Kidney (tissue), 22 donors: ENCODE measurements at places on chromosomes 13 and 19. TPM values are rescaled to one million over a fixed set of nuclear protein-coding genes. Genes with fewer than 3 reads are reported as not detected.

The KLK15 gene
- polyA plus RNA-seq: 2.7 TPM

The ACP7 gene
- polyA plus RNA-seq: 0.13 TPM

The PSG6 gene
- polyA plus RNA-seq: not detected

The ZNF616 gene
- polyA plus RNA-seq: 3.2 TPM
